ENCODE measurements at places on chromosomes 3 and 15.

DNA sequence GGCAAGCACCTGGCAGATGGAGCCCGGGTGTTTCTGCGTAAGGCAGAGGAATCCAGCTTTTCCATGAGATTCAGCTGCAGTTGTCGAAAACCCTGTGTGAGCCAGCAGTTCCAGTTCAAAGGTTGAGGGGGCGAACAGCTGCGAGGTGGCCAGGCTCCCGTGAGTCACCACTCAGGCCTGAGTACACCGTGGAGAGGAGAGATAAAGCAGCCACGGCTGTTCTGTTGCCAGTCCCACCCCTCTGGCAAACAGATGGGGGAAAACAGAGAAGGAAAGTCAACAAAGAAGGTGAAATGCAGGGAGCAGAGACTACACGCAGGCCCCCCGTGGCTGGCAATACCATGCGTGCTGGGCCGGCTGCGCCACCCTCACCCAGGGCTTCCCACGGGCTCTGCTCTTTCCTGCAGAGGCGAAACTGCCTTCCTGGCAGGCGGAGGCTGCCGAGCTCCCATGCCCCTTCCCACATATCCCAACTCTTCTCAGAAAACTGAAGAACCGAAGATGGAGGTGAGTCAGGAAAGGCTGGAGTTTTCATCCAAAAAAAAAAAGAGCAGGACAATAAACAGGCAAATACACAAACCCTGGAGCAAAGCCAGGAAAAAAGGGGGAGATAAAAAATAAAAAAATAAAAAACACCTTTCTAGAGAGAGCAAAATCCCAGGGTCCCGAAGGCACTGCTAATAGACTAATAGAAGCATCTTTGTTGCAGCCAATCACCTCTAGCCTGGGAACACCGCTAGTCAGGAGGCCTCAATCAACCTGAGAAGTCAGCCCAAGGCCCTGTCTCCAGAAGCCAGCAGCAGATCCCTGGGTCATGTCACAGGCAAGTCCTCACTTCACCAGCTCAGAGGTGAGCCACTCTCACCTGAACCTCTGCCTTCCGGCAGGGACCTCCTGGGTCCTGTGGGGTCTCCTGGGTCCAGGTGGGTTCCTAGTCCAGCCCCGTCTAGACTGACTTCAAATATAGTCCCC is 37.7 kb downstream of the FAM174B start:
- DNase-seq, result no peak

DNA sequence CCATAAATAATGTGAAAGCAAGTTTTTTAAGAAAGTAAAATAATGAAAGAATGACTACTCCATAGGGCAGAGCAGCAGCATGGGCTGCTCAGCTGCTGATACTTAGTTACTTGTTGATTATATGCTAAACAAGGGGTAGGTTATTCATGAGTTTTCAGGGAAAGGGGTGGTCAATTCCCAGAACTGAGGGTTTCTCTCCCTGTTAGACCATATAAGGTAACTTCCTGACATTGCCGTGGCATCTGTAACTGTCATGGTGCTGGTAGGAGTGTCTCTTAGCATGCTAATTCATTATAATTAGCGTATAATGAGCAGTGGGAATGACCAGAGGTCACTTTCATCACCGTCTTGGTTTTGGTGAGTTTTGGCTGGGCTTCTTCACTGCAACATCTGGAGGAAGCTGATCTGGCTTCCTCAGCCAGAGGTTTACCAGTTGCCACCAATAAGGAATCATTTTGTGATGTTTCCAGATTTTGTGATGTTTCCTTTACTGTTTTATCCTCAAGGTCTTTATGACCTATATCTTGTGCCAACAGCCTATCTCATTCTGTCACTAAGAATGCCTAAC is 121.8 kb upstream of the CHL1 start:
- DNase-seq, result no peak

GRCh38 chr3:189685860-189686259 is 54.7 kb downstream of the TP63 start:
- DNase-seq, result no peak

- DNase-seq, result no peak
Measured at GRCh38 chr3:49754536-49754935, 30.8 kb upstream of the GMPPB start.

- DNase-seq, result no peak
Measured at GRCh38 chr15:69609776-69610175, 157.2 kb downstream of the RPLP1 start.

- no peak for DNase-seq
Measured at GRCh38 chr15:68353421-68354135, 76.0 kb downstream of the FEM1B start.

- no peak for DNase-seq
Measured at GRCh38 chr15:86610038-86610437, 530.4 kb downstream of the AGBL1 start.

DNA sequence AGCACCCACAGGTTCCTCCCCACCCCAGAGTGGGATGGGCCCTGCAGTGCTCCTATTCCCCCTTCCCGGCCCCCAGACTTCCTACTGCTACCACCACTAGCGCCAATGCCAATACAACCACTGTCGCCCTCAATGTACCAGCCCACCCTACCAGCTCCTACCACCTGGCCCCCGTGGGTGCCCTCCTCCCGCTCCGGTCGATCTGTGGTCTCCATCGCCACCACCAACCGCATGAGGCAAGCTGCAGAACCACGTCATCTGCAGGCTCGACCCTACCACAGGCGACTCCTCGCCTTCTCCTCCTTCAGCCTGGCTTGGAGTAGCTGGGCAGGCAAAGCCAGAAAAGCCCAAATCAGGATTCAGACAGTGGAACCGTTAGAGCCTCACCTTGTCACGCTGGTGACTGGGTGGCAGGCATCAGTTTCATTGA is 179.3 kb downstream of the POTEB3 start:
- DNase-seq, result no peak

DNA sequence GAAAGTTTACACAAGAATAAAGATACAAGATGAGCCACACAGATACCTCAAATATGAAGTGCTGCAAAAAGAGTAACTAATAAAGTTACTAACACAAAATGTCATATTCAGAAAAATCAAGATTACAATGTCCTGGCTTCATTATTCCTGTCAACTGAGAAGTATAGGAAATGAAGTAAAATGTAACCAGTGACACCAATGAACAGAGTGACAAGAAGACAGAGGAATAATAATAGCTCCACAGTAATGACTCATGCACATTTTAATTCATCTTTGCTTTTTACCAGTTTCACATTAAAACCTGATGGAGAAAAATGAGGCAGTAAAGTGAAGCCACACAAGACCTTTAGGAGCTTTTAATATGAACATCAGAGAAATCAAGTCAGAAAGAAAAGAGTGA is 214.1 kb downstream of the ZBBX start:
- DNase-seq, result no peak

GRCh38 chr3:74537857-74538256 is 76.6 kb downstream of the CNTN3 start:
- no peak for DNase-seq

- DNase-seq, result no peak
Measured at GRCh38 chr15:84883916-84884781, at the start of gene SLC28A1. Gene SLC28A1 (plus strand): TSS chr15:84884662. CDS start chr15:84887761, 3,099 bp downstream.

DNA sequence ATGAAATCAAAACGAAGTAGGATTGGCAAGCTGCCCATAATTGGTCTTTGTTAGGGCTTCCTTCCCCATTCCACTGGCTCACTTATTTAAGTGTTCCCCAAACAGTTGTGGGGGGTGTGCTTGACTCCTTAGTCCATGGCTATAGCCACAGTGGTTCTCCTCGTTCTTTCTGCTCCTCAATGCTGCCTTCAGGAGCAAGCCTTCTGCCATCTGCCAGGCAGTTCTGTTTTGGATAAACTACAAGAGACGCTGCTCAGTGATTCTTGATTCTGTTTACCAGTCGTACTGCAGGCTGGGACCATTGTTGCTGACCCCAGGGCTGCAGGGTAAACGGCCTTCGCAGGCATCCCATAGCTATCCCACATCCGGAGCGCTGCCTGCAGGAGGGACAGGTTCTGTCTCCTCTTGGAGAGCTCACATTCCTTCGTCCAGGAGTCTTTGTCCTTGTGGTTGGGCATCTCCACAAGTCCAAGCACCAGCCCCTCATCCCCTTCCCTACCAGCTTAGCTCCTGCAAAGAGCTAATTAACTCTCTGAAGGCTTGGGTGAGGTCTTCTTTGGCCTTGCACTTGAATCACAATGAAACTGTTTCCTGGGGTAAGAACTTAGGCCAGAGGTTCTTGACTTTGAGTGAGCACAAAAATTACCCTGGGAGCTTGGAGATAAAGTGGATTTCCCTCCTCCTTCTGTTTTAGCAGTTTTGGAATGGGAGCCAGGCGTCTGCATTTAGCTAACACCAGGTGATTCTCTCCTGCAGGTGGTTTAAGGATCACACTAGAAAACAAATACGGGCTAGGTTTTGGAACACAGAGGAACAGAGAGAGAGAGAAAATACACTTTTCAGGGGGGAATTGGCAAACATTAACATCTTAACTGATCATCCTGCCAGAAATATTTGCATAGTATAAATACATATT is 114.9 kb downstream of the SV2B start:
- DNase-seq, result no peak

GRCh38 chr3:10286596-10287295 is 6.0 kb downstream of the GHRL start:
- peak; percentile 81 for DNase-seq

DNA sequence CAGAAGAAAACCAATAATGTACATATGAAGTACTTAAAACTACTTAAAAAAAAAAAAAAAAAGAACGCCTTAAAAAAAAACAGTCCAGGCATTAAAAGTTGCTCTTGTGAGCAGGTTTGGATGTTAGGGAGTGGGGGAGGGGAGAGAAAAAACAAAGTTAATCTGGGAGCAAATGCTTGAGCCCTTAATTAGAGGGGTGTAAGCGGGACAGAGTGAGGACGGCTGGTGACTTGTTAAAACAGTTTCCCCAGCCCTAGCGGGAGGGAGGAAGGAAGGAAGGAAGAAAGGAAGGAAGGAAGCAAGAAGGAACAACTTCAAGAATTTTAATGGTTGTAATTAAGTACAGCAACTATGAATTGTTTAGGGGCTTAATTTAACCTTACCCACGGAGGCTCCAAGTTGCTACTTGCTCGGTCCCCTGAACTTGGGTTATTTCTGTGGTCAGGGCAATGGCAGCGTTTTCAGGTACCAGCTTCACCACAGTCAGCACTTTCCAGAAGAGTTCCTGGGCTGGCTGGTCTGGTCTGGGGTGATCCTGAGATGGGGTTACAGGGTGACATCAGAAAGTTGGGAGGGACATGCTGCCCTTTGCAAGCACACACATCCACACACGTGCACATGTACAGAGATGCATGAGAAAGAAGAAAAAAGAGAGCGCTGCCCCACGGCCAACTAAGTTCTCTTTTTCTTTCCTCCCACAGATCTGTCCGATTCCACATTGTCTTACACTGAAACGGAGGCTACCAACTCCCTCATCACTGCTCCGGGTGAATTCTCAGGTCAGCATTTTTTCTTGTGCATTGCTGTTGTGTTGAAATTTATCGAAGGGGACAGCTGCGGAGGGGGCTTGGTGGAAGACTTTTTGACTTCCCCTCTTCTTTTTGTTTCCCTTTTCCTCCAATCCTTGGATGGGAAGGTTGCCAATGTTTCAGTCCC is 14.0 kb downstream of the SMAD6 start:
- no peak for DNase-seq

- no peak for DNase-seq
Measured at GRCh38 chr3:17059989-17060550, 175.3 kb downstream of the PLCL2 start.

- DNase-seq, result no peak
Measured at GRCh38 chr3:37183375-37183831, 9.0 kb upstream of the LRRFIP2 start.

DNA sequence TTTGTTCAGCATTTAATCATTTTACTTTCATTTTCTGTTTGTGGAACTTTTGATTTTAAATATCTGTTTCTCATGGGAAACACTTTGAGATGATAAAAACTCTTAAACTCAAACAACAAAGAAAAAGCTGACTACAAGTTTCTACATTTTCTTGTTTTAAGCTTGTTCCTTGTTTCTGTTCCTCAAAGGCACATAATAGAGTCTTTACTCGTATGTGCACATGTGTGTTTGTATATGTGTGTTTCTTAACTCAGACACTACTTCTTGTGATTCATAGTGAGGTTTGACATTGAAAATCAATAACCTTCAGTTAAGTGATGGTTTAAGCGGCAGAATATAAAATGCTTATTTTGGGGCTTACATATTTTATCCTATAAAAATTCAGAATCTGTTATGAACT is 786.7 kb upstream of the EPHA6 start:
- DNase-seq, result no peak

DNA sequence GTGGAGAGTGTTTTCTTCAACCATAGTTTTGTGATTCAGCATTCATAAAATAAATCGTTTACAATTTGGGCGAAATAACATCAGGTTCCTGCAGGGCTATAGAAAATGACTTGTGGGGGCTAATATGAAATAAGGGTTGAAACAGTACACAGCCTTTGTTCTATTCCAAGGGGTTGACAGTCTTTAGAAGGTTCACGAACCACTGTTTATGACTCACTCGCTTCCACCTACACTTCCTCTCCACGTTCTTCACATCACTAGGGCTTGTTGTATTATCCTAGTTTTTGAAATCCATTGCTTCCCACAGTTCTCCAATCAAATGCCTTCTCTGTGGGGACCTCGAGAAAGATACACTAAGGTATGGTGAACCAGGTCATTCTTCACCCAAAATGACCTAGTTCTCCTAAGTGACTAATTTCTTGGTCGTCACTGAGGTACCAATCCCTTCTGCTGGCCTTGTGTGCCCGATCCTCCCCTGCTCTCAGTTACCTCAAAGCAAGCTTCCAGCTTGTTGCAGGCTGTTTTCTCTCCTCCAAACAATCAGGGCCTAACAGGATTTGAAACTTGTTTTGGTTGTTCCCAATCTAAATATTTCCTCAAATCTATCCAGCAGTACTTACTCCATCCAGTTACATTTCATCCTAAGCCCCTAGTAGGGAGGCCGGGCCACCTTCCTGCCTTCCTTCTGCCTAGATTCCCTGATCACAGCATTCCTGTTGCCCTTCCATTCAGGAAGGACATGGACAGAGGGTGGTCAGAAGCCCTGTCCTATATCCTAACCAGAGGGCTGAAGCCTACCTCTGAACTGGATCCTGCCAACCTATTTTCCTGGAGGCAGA is 23.1 kb upstream of the TBL1XR1 start:
- no peak for DNase-seq

DNA sequence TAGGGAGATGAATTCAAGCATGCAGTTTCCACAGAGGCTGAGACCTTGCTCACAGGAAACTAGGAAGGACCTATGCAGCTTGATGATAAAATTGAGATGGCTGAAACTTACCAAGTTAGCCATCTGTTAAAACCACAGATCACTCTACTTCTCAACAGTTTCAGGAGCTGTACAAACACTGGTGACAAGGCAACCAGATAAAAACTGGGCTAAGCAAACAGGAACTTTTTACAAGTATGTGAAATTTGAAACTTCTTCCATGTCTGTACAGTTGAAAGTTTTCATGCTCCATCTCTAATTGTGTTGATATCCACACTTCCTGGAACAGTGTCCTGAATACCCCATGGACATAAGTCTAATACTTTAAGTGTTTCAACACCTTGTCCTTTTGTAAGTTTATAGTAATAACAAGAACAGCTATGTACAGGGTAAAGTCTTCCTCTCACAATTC is 78.2 kb downstream of the FAIM start:
- no peak for DNase-seq

- DNase-seq, result no peak
Measured at GRCh38 chr3:67653425-67654098, 850 bp downstream of the SUCLG2 start.

GRCh38 chr3:127194601-127195187 is 1.8 kb downstream of the PRR23E start:
- no peak for DNase-seq

Measured in D721Med (cell line).